ENCODE measurements at places on chromosomes 5 and 9. TPM values are rescaled to one million over a fixed set of nuclear protein-coding genes. Genes with fewer than 3 reads are reported as not detected.

NMUR2 gene
- not detected for total RNA-seq

DNA sequence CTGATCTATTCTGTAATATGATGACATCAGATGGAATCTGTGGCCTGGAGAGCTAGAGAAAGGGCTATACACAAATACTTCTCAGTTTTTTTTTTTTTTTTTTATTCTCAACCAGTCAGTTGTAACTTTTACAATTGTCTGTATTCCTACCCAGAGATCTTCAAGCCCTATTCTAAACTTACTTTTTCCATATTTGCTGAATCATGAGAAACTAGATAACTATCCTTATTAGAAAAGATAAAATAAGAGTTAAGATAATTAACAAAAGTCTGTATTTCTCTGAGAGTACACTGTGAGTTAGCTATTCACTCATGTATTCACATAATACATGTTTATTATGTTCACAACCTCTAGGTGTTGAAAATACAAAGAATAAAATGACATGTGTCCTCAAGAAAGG lies 1575.9 kb downstream of the EFNA5 start:
- no peak for DNase-seq

DNA sequence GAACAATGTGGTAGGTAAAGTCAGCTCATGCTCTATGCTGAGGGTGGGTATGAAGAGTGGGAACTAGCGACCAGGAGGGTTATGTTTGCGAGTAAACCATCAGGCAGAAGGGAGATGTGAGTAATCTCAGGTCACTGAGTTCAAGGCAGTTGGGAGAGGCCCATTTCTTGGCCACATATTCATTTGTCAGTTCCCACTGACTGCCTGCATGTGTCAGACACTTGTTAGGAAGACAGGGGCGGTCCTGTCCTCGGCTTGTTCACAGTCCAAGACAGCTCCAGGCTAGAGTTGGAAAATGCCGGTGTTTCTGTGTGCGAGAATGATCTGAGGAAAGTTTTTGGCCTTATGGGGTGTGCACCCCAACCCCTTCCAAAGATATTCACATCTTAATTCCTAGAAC lies 48.6 kb upstream of the GDNF start:
- DNase-seq, result no peak

SPATA31C1 gene
- total RNA-seq, result not detected

- no peak for DNase-seq
Measured at GRCh38 chr9:73079326-73079725, 72.3 kb upstream of the ANXA1 start.

DNA sequence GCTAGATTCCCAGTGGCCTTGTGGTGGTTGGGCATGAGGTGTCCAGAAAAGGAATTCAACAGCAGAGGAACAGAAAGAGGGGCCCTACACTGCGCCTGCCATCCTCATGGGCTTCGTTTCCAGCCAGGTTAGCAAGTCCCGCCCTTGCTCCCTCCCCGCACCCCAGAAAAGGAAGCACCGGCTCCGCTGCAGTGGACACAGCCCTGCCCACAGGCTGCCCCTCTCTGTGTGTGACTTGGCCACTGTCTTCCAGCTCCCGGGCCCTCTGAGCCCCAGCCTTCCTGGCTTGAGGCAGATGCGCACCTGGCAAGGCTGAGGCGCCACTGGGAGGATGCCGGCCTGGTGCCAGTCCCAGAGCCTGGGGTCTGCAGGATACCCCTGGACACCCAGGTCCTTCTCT lies 305.0 kb upstream of the IRX4 start:
- DNase-seq, result no peak

PBX3 gene
- 17.0 TPM for total RNA-seq

DNA sequence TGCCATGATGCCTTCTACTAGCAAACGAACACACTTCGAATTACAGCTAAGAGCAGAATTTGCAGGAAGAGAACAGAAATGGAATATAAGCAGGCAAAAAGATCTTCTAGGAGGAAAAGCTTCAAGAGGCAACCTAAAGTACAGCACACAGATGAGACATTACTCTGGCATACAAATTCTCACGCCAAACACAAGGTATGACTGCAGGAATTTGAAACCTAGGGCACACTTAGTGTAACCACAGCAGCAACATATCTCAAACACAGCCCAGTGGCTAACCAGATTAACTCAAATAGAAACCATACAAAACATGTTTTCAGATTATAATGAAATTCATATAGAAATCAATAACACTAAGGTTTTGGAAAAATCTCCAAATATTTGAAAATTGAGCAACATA lies 481.0 kb upstream of the RGMB start:
- no peak for DNase-seq

DNA sequence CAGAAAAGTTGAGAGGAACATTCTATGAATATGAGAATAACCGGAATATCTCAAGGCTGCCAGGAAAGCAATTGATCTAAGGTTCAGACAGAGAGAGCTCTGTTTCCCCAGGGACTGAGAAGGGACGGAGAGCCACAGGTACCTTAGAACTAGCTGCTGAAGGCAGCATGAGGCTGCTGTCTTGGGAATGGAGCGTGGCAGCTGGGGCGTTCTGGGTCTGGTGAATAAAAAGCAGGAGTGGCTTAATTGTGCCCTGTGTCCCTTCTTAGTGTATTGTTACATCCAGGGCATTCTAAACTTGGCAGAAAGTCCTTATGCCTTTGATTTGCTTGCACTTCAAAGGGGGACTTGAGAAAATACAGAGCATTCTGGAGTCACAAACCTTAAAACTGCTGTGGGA lies 434.5 kb downstream of the KDM4C start:
- DNase-seq, result no peak

CDX1 gene
- total RNA-seq, result not detected

GRCh38 chr9:129282731-129283211 lies 104.7 kb upstream of the IER5L start:
- DNase-seq, result no peak

- no peak for DNase-seq
Measured at GRCh38 chr5:122009436-122009835, 47.7 kb downstream of the SRFBP1 start.

DNA sequence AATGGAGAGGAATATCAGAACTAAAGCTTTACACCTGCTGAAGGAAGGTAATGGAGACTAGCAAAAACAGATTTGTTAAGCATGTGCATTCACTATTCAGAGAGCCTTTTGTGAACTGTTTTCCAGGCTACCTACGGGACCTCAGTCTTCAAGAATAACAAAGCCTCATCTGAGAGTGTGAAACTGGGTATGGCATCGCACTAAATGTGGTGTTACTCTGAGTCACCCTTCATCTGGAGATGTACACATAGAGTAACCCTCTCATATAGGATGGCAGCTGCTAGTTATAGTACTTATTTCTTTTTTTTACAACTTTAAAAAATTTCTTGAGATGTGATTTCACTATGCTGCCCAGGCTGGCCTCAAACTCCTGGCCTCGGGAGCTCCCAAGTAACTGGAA lies 306.8 kb downstream of the ZNF608 start:
- no peak for DNase-seq

IGFBPL1 gene
- not detected for total RNA-seq

Measured in CD4-positive, alpha-beta memory T cell (primary cell).